SJCRH30 (cell line): ENCODE measurements at places on chromosomes 2 and 18. TPM values are rescaled to one million over a fixed set of nuclear protein-coding genes. Genes with fewer than 3 reads are reported as not detected.
A peak's percentile ranks its signal among the peaks of the same experiment; 100 is the strongest.

DNA sequence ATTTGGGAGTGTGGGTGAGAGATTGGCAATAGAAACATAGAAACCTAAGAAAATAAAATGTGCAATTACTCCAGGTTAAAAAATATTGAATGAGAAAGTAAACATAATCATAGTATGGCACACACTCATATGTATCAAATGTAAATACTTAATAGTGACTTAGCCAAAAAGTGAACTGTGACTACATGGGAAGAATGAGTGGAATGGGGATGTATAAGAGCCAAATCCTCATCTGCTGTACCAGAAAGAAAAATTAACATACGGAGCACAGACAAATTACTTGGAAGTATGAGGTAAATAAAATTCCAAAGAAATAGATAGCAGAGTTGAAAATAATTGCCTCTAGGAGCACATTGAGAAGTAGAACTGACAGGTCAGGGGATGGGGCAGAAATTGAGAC is 4.0 kb downstream of the FLACC1 start:
- no peak for DNase-seq
- no peaks in the 10 kb centered on the region for H3K27me3 ChIP-seq
- H3K4me1 ChIP-seq = no peaks in the 10 kb centered on the region; the same call in 1 of the 2 replicates
- no peaks in the 10 kb centered on the region for H3K36me3 ChIP-seq

GRCh38 chr2:136219963-136220362 is 102.0 kb upstream of the CXCR4 start:
- peaks cover 14% of the 10 kb centered on the region for H3K4me1 ChIP-seq
- no peaks in the 10 kb centered on the region for H3K36me3 ChIP-seq
- H3K27ac ChIP-seq = no peak overlapping the region
- H3K27me3 ChIP-seq = no peaks in the 10 kb centered on the region
- no peak for DNase-seq

DNA sequence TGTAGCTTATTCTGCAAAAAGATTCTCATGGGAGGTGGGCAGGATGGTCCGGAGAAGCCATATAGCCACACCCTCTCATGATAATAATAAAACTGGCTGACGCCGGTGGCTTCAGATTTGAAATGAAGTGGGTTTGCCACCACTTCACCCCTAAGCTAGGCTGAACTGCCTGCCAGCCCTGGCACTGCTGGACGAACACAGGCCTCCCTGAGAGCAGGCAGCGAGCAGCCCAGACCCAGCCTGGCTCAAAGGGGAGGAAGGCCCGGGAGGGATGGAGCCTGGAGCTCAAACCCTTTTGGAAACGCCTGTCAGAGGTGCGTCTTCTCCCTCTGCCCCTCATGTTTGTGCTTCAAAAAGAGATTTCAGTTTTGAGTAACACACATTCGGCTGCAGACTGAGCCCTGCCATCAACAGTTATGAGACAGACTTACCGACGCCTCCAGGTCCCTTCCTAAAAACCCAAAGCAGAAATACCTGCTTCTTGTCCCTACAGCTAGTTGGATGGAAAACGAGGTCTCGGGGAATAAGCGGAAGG is 71.1 kb upstream of the HPCAL1 start:
- H3K27ac ChIP-seq = no peak overlapping the region
- H3K36me3 ChIP-seq = no peaks in the 10 kb centered on the region
- DNase-seq = no peak
- peaks cover 5% of the 10 kb centered on the region for H3K4me1 ChIP-seq

The CENPA gene
- 50.2 and 52.9 TPM in 2 replicates for total RNA-seq

The CSRNP3 gene
- 2.4 and 2.9 TPM in 2 replicates for total RNA-seq

- peaks cover 5% of the 10 kb centered on the region; the same call in 1 of the 2 replicates for H3K4me1 ChIP-seq
- H3K27ac ChIP-seq = no peak overlapping the region
- H3K27me3 ChIP-seq = no peaks in the 10 kb centered on the region
- no peaks in the 10 kb centered on the region for H3K36me3 ChIP-seq
- no peak for DNase-seq
Measured at GRCh38 chr2:46943881-46944798, 28.5 kb upstream of the MCFD2 start.

GRCh38 chr2:217013926-217014325 is 154.1 kb upstream of the TNP1 start:
- no peaks in the 10 kb centered on the region for H3K27me3 ChIP-seq
- no peaks in the 10 kb centered on the region for H3K36me3 ChIP-seq
- H3K4me3 ChIP-seq = no peak overlapping the region
- no peak overlapping the region for H3K27ac ChIP-seq
- H3K4me1 ChIP-seq = no peaks in the 10 kb centered on the region
- no peak for DNase-seq

The VRK2 gene
- total RNA-seq = 5.8 and 6.8 TPM in 2 replicates

- DNase-seq = no peak
- peak overlapping the region; percentile 43 for H3K27ac ChIP-seq
- no peaks in the 10 kb centered on the region for H3K36me3 ChIP-seq
- peaks cover 3% of the 10 kb centered on the region; the same call in 1 of the 2 replicates for H3K4me1 ChIP-seq
Measured at GRCh38 chr18:80033181-80034067, 810 bp upstream of the RBFA start.

The IGFBP2 gene
- total RNA-seq = 175 and 188 TPM in 2 replicates

GRCh38 chr2:173669271-173669853 is 295.8 kb downstream of the SP3 start:
- no peak for DNase-seq
- H3K27me3 ChIP-seq = no peaks in the 10 kb centered on the region; the same call in 1 of the 2 replicates
- no peak overlapping the region for H3K27ac ChIP-seq

The LRP1B gene
- 6.8 and 7.5 TPM in 2 replicates for total RNA-seq

The CHST9 gene
- total RNA-seq = 9.2 and 10.7 TPM in 2 replicates

DNA sequence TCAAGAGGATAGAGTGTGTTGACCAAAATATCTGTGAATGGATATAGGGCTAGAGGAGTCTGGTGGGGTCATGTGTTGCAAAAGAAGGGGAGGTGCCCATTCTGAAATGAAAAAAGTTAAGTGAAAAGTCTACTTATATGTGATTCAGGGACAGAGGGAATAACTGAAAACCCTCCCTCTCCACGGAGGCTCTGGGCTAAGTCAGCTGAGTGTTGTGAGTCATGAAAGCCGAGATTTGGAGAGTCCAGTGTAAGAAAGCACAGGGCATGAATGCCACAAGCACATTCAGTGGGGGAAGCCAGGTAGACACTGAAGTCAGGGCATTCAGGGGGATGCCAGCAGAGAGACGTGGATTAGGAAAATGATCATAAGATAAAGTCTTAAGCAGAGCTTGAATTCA is 871.9 kb downstream of the TSN start:
- DNase-seq = no peak
- H3K4me1 ChIP-seq = no peaks in the 10 kb centered on the region
- H3K27me3 ChIP-seq = no peaks in the 10 kb centered on the region
- no peaks in the 10 kb centered on the region for H3K36me3 ChIP-seq

The C2orf78 gene
- total RNA-seq = not detected in 2 replicates

DNA sequence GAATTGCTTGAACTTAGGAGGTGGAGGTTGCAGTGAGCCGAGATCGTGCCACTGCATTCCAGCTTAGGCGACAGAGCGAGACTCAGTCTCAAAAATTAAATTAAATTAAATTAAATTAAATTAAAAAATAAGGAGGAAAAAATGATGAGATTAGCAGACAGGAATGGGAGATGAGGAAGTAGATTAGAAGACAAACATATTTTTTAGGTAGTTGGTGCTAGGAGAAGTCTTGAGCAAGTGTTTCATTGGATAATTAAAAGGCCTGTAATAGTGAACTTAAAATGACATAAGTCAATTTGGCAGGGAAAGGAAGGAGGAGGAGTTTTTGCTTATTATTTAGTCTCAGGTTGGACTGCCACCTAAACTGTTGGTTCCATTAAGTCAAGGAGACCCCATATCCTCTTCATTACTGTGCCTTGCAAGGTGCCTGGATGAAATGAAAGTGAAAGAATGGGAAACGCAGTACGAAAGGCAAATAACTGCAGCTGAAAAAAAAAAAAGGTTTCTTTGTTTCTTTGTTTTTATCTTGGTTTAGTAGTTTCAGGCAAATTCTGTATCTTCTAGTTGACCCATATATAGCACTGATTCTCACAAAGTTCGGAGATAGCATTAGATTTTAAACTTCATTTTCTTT is 162.0 kb downstream of the SLC8A1 start:
- no peaks in the 10 kb centered on the region for H3K27me3 ChIP-seq

DNA sequence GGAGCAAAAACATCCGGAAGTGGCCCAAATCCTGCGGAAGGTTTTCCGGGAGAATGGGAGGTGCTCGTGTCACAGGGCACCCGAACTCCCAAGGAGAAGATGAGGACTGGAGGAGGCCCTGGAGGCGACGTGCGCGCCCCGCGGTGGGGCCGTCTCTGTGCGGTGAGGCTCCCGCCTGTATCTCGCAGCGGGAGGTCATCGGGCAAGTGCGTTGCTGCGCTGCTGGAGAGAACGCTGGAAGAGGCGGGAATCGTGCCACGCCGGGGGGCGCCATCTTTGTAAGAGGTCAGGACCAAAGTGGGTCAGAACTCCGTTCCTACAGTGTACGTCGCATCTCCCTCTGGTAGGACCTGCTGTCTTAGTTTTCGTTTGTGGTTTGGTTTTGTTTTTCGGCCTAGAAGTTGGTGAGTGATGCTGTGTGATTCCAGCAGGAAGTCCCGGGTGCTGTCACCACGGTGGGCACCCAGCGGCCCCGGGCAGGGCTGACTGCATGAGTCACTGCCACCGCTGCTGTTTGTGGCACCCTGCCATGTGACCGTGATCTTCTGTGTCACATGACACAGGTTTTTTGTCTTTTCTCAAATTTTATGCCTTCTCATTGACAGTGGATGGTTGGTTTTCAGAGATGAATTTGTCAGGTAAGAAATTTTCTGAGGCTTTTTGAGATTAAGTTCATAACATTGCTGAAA is 21.5 kb upstream of the ATP9B start:
- no peak overlapping the region for H3K27ac ChIP-seq
- no peaks in the 10 kb centered on the region for H3K36me3 ChIP-seq
- H3K4me3 ChIP-seq = no peak overlapping the region

DNA sequence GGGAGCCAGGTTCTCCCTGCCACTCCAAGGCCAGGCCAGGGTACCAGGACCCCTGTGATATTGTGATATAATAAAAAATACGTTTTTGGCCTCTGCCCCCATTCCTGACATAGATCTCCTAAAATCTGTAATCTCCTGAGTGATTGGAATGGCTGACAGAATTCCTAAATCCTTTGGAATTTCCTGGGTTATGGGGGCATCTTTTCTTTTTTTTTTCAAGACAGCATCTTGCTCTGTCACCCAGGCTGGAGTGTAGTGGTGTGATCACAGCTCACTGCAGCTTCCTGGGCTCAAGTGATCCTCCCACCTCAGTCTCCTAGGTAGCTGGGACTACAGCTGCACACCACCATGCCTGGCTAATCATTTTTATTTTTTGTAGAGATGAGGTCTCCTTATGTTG is 26.2 kb upstream of the TUBB6 start:
- no peak overlapping the region for H3K4me3 ChIP-seq
- no peaks in the 10 kb centered on the region for H3K36me3 ChIP-seq
- no peaks in the 10 kb centered on the region for H3K27me3 ChIP-seq
- no peak for DNase-seq
- no peak overlapping the region for H3K27ac ChIP-seq

DNA sequence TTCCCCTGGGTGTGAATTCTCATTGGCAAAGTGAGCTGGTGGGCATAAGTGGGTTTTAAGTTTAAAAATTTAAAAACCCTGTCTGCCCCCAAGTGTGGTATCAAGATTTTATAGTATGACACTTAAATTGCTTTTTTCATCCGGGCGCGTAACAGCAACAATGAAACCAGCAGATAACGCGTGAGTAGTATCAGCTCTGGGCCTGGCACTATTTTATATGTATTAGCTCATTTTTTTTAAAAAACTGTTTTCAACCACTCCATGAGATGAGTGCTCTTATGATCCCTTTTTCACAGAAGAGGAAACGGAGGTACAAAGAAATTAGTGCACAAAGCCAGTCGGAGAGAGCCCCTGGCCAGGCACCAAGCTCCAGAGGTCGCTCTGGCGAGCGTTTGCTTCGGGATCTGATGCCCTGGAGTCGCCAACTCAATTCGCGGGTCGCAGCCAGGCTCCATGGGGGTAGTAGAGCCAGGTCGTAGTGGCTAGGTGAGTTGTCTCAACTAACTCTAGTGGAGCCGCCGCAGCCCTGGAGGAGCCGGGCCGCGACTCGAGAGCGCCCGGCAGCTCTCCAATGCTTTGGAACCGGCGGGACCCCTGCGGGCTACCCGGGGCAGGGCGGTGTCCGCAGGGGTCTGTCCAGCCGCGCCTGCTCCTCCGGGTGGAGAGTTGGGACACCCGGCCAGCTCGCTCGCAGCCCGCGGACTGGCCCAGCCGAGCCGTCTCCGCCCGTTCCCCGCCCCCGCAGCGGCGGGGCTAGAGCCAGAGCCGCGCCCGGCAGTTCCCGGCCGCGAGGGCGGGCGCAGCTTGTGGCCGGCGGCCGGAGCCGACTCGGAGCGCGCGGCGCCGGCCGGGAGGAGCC is at the start of gene IL1R1:
Gene IL1R1, plus strand, starts transcription at position 777 of the 859 bp plus-strand sequence. CDS start 14,979 bp downstream, outside the sequence.
- H3K4me3 ChIP-seq = no peak within 1 kb of the TSS
- no peak within 1 kb of the TSS for H3K27ac ChIP-seq
- no peaks in the 10 kb centered on the region for H3K36me3 ChIP-seq
- DNase-seq = no peak
- no peaks in the 10 kb centered on the region for H3K27me3 ChIP-seq
- H3K4me1 ChIP-seq = no peaks in the 10 kb centered on the region

DNA sequence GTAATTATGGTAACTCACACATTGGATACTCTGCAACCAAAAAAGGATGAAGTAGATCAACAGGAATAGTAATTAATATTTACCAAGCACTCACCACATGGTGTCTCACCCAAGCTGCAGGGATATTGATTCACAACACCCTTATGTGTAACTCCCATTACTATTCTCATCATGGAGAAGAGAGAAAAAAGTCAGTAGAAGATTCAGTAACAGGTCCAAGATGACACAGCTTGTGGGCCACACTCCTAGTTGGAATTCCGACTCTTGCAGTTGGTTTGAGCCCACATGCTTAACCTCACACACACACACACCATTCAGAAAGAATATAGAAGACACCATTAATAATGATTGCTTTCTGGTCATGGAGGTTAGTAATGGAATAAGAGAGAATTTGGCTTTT is 1.7 kb upstream of the MLPH start:
- H3K27me3 ChIP-seq = peaks cover 13% of the 10 kb centered on the region; the same call in 1 of the 2 replicates
- DNase-seq = no peak
- no peak overlapping the region for H3K4me3 ChIP-seq
- H3K27ac ChIP-seq = no peak overlapping the region
- H3K36me3 ChIP-seq = no peaks in the 10 kb centered on the region

GRCh38 chr2:73035899-73036711 is 35.4 kb downstream of the SFXN5 start:
- no peaks in the 10 kb centered on the region for H3K27me3 ChIP-seq
- no peaks in the 10 kb centered on the region for H3K36me3 ChIP-seq
- no peak overlapping the region for H3K4me3 ChIP-seq

The ATP6V1B1 gene
- 1.6 and 2.0 TPM in 2 replicates for total RNA-seq

GRCh38 chr18:48530399-48531081 is 8.3 kb upstream of the CTIF start:
- H3K36me3 ChIP-seq = no peaks in the 10 kb centered on the region
- no peak overlapping the region for H3K27ac ChIP-seq
- peaks cover 6% of the 10 kb centered on the region; the same call in 1 of the 2 replicates for H3K4me1 ChIP-seq
- DNase-seq = no peak
- H3K4me3 ChIP-seq = no peak overlapping the region

The KLHL41 gene
- 21.1 and 26.1 TPM in 2 replicates for total RNA-seq

- peaks cover 40% of the 10 kb centered on the region for H3K4me1 ChIP-seq
- DNase-seq = no peak
- H3K27ac ChIP-seq = no peak overlapping the region
- no peaks in the 10 kb centered on the region for H3K36me3 ChIP-seq
- no peaks in the 10 kb centered on the region for H3K27me3 ChIP-seq
Measured at GRCh38 chr2:85748985-85749875, 4.6 kb upstream of the ATOH8 start.
